ENCODE measurements at places on chromosomes 16 and 17. TPM values are rescaled to one million over a fixed set of nuclear protein-coding genes. Genes with fewer than 3 reads are reported as not detected.
A peak's percentile ranks its signal among the peaks of the same experiment; 100 is the strongest.

Gene STARD3
- total RNA-seq: 96.5 TPM

Gene PPP4C
- 133 TPM for total RNA-seq

DNA sequence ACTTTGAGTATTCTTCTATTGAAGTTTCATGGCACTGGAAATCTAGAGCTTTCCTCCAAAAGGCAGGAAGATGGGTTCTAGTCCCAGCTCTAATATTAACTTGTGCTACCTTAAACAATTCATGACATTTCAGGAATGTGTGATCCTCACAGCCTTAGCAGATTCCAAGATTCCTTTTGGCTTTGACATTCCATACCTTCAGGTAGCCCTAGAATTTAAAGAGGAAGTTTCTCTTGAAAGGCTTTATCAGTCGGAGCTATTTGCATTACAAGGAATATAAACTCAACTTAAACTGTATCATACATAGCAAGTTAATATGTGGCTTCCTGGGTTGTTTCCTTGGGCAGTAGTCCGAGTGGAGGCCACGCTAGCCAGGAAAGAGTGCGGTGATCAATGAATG is 330.0 kb downstream of the SHISA9 start:
- no peak for DNase-seq
- no peaks in the 10 kb centered on the region for H3K27me3 ChIP-seq
- H3K4me3 ChIP-seq: no peak overlapping the region
- H3K4me1 ChIP-seq: no peaks in the 10 kb centered on the region
- H3K27ac ChIP-seq: no peak overlapping the region

DNA sequence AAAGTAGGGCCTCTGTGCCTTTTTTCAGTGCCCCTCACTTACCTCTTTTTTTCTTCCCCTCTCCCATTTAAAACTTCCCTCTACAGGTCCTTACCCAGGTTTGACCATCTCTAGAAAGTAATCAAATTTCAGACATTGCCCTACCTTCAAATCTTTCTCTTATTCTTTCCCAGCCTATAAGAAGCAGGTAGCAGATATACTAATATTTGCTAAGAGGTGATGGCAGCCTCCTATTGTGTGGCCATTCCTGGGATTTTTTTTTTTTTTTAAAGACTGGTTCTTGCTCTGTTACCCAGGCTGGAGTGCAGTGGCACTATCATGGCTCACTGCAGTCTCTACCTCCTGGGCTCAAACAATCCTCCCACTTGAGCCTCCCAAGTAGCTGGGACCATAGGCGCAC is 111.1 kb upstream of the HAS3 start:
- no peak for DNase-seq
- H3K27ac ChIP-seq: no peak overlapping the region
- no peaks in the 10 kb centered on the region for H3K4me1 ChIP-seq
- H3K36me3 ChIP-seq: peaks cover 12% of the 10 kb centered on the region
- no peak overlapping the region for H3K4me3 ChIP-seq

GRCh38 chr16:55120826-55121225 is 190.2 kb downstream of the IRX5 start:
- DNase-seq: no peak
- H3K27me3 ChIP-seq: no peaks in the 10 kb centered on the region
- no peaks in the 10 kb centered on the region for H3K4me1 ChIP-seq
- H3K27ac ChIP-seq: no peak overlapping the region
- no peak overlapping the region for H3K4me3 ChIP-seq

GRCh38 chr17:17730250-17730935 is 49.1 kb downstream of the RAI1 start:
- no peaks in the 10 kb centered on the region for H3K36me3 ChIP-seq
- no peak for DNase-seq
- peaks cover 26% of the 10 kb centered on the region for H3K4me1 ChIP-seq
- H3K4me3 ChIP-seq: no peak overlapping the region
- H3K27me3 ChIP-seq: peaks cover 4% of the 10 kb centered on the region

DNA sequence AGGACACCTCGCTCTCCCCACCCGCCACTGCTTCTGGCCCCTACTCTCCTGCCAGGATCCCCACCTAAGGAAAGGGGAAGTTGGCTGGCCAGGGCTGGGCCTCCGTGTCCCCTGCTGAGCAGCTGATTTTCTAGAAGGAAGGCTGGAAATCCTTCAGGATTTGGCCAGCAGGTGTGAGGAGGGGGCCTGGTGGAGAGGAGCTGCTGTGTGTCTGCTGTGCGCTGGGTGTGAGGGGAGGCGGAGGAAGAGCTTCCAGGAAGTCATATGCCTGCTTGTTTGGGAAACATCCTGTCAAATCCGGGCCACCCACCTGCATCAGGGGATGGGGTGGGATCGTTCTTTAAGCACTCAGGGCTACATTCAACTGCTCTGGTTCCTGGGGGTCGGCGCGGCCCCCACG is 28.6 kb downstream of the TPSG1 start:
- no peaks in the 10 kb centered on the region for H3K27me3 ChIP-seq
- H3K4me1 ChIP-seq: peaks cover 4% of the 10 kb centered on the region
- no peak overlapping the region for H3K27ac ChIP-seq
- DNase-seq: no peak

DNA sequence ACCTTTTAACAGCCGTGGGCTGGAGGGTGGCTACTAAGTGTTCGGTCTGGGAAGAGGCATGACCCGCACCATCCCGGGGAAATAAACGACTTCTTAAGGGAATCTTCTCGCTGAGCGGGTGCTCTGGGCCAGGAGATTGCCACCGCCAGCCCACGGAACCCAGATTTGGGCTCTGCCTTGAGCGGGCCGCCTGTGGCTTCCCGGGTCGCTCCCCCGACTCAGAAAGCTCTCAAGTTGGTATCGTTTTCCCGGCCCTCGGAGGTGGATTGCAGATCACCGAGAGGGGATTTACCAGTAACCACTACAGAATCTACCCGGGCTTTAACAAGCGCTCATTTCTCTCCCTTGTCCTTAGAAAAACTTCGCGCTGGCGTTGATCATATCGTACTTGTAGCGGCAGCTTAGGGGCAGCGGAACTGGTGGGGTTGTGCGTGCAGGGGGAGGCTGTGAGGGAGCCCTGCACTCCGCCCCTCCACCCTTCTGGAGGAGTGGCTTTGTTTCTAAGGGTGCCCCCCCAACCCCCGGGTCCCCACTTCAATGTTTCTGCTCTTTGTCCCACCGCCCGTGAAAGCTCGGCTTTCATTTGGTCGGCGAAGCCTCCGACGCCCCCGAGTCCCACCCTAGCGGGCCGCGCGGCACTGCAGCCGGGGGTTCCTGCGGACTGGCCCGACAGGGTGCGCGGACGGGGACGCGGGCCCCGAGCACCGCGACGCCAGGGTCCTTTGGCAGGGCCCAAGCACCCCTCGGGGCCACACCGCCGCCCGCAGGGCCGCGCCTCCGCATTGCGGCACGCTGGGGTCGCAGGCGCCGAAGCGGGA is 3.6 kb upstream of the CBX4 start:
- peak overlapping the region; percentile 38 for H3K27ac ChIP-seq
- DNase-seq: peak; percentile 60
- peaks cover 50% of the 10 kb centered on the region for H3K27me3 ChIP-seq
- H3K4me1 ChIP-seq: peaks cover 11% of the 10 kb centered on the region
- H3K4me3 ChIP-seq: peak overlapping the region; percentile 40
- H3K36me3 ChIP-seq: peaks cover 5% of the 10 kb centered on the region

DNA sequence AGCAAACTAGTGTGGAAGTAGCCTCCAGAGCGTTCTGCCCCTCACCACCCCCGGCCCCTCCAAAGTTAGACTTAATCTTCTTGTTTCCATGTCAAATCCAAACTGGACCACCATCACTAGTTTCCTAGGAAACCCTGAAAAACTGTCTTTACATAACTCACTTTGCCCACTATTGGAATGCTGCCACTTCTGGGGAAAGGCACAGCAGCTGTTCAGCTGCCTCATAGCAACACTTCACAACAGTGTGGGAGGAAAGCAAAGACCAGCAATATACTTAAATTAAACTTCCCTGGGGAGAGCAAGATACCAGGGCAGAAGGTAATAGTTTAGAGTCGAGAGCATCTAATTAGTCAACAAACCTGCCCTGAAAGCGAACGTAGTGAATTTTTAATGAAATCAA is 452.2 kb downstream of the KCNJ2 start:
- H3K27me3 ChIP-seq: no peaks in the 10 kb centered on the region
- DNase-seq: no peak
- no peaks in the 10 kb centered on the region for H3K4me1 ChIP-seq
- H3K4me3 ChIP-seq: no peak overlapping the region

DNA sequence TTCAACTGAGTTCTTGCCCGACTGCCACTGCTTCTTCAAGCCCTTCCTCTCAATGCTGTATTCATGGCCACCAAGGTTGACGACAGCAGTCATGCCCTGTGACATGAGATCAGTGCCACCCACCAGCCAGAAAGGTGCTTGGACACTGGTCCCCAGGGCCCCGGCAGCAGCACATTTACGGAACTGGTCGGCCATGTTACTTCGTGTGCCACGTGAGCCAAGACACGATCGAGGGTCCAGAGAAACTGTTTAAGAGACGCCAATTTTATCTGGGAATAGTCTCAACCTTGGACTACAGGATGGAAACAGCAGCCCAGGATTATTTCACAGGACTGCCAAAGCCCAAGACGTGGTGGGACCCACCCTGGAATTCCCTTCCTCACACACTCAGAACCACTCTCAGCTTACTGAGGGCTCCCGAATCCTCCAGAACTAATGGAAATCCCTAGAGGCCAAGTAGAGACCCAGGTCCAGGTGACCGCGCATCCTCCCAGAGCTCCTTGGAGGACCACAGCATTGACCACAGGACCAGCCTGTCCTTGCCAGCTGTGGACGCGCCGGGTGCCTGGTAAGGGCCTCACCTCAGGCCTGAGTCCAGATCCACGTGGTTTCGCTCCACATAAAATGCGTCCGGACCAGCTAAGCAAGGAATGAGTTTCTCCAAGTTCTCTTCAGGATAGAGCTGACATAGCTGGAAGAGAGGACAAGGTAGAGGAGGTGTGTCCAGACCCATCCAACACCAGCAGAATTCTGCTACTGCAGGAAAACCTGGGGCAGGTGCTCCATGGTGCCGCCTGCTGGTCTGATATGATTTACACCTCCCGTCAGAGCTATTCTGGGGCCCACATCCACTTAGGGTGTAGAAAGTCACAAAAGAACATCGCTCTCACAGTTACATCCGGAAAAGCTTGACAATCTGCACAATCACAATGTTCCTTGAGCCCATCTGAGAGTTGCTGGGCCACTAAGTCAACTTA is 28.2 kb downstream of the MAP1LC3B start:
- H3K27me3 ChIP-seq: no peaks in the 10 kb centered on the region
- H3K36me3 ChIP-seq: peaks cover 2% of the 10 kb centered on the region
- H3K4me3 ChIP-seq: no peak overlapping the region
- H3K4me1 ChIP-seq: no peaks in the 10 kb centered on the region

DNA sequence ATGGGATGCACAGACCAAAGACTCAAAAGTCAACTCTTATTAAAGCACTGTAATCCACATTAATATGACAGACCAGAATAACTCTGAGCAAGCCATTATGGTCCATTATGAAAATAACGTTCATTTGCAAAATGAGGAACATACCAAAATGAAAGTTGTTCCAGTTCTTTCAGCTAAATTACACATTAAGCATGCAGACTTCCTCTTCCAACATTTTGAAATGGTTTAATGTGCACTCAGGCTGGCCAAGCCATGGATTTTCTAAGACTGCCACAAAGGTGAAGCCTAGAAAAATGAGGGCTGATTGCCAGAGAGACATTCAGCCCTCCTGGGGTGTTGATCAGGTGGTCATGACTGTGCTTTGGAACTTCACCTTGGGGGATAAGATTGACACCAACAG is 56.7 kb upstream of the NOG start:
- H3K27me3 ChIP-seq: peaks cover 7% of the 10 kb centered on the region
- H3K27ac ChIP-seq: no peak overlapping the region
- no peaks in the 10 kb centered on the region for H3K4me1 ChIP-seq
- H3K4me3 ChIP-seq: no peak overlapping the region
- H3K36me3 ChIP-seq: no peaks in the 10 kb centered on the region

All from activated naive CD8-positive, alpha-beta T cell treated with anti-CD3 and anti-CD28 coated beads, Interleukin-2, amount 10 ng/mL, durations not matched to agents 7 days and 5 days (primary cell).